Stimulated activated CD4-positive, alpha-beta T cell treated with anti-CD3 and anti-CD28 coated beads, Interleukin-15, amount 100 ng/mL, for 1 hour (primary cell): ENCODE measurements at places on chromosomes 3 and 15.

DNA sequence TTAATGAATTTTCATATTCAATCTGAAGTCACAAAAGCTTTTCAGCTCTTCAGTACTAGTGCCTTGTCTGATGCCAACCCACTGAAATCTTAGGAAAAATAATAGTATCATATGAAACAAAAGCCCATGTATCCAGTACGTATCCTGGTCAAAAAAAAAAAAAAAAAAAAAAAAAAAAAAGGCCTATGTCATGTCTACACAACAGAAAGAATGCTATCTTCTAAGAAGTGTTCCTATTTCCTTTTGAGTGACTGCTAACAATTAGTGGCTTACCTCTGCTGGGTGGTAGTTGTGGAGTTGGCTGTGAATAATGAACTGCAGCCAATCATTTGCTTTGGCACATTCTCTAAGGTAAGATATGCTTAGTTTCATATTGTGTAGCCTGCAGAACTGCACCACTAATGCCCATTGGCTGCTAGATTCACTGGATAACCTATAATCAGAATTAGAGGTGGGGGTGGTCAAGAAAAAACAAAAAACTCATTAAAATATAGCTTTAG, 59.6 kb downstream of the EIF3J start:
- DNase-seq, result no peak

DNA sequence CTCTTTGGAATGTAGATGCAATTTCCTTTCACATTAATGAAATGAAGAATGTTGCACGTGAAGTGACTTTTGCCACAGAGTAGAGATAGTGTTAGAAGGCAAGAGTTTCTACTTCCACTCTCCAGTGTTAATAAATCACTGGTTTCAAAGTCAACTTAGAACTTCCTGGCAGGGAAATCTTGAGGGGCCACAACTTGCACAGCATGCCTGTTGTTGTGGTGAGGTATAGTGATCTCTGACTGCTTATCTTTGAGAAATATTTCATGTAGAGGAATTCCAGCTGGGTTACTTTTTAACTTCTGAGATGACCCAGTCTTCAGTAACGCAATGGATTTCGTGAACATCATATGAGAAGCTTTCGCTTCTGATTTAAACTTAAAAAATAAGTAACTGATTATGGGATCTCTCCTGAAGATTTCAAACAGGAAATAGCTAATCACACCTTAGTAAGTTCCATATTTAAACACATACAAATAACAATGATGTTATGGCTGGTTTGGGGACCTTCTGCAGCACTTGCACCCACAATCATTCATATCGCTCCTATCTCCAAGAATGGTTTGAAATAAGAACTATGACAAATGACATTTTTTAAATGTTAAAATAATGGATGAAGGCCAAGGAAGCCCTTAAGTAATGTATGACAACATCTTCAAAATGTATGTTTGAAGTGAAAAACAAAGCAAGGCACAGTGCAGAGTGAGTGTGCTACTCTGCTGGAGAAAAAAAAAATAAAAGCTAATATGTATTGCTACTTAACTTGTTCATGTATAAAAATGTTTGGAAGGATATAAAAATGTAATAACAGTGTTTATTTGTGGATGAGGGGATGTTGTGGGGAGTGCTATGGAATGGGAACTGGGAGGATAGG, 726.5 kb upstream of the NECTIN3 start:
- no peak for DNase-seq

DNA sequence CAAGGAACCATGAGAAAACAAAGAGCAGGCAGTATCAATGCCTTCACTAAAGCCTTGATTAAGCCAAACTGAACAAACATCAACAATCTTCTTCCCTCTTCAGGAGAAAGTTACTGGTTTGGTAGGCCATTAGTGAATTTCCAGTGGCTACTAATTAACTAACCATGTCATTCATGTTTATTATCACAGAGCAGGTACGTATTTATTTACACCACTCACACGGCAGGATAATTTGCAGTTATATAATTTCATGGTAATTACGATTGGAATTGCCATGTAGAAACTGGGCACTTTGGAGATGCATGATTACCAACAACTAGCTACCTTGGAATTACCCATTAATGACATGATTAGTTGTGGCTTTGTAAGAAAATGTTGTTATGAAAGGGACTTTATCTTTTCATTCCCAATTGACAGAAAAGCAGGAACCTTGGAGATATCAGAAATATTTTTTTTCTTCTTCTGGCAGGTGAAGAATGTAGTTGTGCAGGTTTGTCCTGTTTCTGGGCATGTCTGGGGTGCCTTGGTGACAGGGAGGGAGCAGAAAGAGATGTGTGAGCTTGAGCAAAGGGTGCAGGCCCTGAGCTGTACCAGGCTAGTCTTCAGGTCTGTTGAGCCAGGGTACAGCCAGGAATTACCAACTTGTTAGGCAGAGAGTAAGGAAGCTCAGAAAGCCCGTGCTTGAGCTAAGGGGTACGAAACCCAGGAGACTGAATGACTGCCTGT, 310.7 kb downstream of the RORA start:
- no peak for DNase-seq

DNA sequence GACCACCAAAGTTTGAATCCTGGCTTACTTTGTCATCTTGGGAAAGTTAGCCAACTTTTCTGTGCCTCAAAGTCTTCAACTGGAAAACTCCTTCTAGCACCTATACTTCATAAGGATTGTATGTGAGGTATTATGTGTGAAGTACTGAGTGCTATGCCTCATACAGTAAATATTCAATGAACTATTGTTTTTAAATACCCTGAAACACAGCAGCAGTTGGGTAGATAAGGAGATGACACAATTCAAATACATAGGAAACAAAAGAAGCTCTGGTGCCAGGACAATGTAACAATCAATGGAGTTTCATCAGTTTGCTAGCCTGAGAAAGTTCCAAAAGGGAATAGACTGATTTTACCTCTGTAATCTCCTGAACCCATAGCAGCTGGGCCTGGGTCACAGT, 43.3 kb downstream of the TUBGCP4 start:
- DNase-seq, result no peak

DNA sequence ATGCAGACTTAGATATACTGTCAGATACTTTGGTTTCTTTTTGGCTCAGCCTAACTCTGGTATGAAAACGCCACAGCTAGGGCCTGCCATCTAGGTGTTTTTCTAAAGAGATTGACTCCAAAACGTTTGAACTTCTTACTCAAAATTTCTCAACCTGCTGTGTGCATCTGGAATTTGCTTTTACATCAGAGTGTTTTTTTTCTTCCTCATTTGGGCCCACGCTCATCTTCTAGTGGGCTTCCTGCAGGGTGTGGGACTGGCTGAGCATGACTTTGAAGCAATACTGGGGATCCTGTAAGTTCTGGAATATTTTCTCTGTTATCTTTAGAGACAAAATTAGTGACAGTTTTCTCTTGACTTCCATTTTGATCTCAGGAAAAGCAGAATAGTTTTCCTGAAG, 117.8 kb downstream of the NR1D2 start:
- no peak for DNase-seq

GRCh38 chr15:37516621-37517020, 416.3 kb upstream of the MEIS2 start:
- no peak for DNase-seq

- DNase-seq, result no peak
Observed at GRCh38 chr3:190618330-190619030, 104.6 kb downstream of the IL1RAP start.

- peak; percentile 52 for DNase-seq
Observed at GRCh38 chr3:53195602-53196574, 34.9 kb downstream of the PRKCD start.

GRCh38 chr15:51759557-51760070, 8.2 kb downstream of the TMOD2 start:
- no peak for DNase-seq

DNA sequence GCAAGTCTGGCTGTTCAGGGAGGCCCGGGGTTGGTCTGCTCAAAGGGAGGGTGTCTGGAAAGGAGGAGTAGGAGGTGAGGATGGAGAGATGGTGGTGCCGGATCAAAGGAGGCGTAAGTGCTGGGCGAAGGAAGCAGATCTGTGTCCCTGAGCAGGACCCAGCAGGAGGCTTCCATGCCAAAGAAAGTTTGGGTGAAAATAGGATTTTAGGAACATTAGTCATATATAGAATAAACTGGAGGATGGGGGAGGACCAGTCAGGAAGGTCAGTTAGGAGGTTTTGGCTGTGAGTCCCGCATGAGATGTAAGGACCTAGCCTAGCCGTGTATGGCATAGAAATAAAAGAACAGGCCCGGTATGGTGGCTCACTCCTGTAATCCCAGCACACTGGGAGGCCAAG, 28.6 kb upstream of the VPS8 start:
- DNase-seq, result no peak

- DNase-seq, result no peak
Observed at GRCh38 chr3:172709774-172710663, 848 bp downstream of the NCEH1 start.

- no peak for DNase-seq
Observed at GRCh38 chr15:35179739-35180138, 94.6 kb upstream of the NANOGP8 start.

GRCh38 chr15:100596792-100597191, 5.2 kb downstream of the LINS1 start:
- DNase-seq, result peak; percentile 91

- DNase-seq, result no peak
Observed at GRCh38 chr3:42010530-42010929, 48.6 kb upstream of the ULK4 start.

DNA sequence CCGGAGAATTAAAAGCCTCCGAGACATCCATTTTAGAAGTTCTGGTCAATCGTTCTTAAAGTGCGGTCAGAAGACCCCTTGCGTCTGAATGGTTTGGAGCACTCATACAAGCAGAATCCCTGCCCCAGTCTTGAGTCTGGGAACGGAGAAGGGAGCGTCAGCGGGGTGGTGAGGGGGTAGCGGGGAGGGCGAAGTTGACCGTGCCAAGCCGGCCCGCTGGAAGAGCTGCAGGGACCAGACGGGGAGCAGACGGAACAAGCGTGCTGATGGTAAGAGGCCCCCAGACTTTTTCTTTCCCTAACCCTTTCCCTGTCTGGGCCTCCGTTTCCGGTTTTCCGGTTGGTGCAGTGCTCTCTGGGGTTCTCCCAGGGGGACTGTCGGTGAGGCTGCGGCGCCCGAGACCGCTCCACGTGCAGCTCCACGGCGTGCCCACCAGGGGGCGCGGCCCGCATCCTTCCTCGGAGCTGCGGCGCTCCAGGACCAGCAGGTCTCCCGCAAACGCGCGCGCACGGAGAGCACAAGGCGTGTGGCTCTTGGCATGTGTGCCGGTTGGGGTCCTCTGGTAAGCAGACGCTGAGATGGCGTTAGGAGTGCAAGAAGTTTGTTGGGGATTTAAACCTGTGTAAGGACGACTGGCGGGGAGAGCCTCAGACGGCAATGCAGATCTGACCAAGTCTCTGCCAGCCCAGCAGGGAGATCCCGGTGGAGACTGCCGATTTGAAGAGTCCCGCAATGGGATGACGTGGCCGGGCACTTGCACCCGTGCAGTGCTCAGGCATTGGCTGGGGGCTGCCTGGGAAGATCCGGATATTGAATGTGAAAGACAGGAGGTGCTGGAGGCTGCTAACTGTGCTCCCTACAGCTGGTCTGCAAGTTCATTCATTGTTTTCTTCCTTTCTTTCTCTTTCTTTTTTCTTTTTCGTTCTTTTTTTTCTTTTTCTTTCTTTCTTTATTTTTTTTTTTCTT, 19.2 kb upstream of the CORO2B start:
- peak; percentile 65 for DNase-seq

- DNase-seq, result no peak
Observed at GRCh38 chr15:39685999-39686613, 96.5 kb downstream of the FSIP1 start.

GRCh38 chr3:156535162-156535627, 19.7 kb downstream of the SSR3 start:
- DNase-seq, result no peak

GRCh38 chr3:131079086-131079485, 52.4 kb downstream of the NEK11 start:
- no peak for DNase-seq

- no peak for DNase-seq
Observed at GRCh38 chr3:197542741-197543454, 12.9 kb downstream of the BDH1 start.

DNA sequence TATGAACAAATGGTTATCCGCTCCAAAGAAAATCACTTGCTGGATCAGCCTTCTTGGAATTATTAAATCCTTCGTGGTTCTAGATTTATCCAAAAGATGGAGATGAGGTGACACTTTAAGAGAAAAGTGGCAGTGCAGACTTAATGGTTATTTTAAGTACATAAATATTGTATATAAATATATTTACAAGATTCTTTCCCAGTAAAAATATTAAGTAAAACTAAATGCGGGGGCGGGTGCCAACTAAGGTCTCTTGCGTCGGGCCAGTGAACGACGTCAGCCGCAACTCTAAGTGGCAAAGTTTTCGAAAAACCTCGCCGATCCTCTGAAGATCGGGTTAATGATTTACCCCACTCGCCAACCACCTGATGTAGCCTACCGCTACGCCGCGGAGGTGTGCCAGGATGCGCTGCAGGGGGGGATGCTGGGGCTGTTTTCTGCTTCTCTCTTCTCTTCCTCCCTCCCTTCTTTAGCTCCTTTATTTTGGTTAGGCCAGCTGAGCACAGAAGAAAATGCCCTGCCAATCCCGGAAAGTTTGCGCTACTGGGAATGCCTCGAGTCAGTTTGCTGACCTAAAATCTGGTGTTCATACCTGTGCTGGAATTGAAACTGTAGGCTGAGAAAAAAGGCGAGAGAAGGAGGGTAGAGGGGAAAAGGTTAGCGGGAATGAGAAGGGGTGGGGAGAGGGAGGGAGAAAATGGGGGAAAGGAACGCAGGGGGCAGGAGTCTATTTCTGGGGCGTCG, 7.6 kb upstream of the FOXB1 start:
- no peak for DNase-seq

DNA sequence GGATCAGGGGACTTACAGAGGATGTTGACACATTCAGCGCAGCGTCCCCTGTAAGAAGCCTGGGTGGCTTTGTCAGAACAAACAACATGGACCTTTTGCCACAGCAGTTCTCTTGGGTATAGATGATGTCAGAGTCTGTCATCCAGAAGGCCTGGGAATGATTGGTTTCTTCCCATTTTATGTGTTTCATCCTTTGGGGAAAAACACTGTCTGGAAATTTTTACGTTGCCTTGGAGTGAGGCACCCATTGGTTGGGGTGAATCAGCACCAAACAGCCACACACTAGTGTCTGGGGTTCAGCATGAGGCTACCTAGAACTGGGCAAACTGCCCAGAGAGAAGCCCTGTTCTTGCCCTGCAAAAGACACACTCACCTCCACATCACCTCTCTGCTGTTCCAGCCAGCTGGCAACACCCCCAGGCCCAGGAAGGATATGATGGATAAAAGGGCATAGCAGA, 123.0 kb downstream of the FAM43A start:
- DNase-seq, result no peak

DNA sequence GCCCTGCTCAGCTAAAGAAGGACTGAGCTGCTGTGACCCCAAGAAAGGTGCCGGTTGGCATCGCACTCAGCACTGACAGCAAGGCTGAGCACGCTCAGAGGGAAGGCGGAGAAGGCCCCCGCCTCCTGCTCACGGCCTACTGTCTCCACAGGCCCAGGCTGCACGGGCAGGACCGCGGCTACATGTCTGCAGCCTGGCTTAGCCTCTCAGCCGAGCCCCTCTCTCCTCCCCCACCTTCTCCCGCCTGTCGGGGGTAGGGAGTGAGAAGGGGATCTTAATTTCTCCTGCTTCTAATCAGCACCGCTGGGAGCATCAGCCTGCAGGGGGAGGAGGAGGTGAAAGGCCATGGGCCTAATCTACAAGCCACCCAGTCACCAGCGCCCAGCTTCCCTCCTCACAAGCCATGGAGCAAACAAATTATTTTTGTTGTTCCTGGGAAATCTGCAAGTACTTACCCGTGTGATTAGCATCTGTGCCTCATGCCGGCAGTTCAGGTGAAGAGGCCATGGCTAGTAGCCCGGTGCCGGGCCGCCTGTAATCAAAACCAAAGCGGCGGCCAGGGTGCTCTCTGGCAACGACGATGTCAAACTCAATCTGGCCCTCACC, 68.1 kb downstream of the EPHB3 start:
- no peak for DNase-seq

- DNase-seq, result no peak
Observed at GRCh38 chr15:101499863-101500713, 10.6 kb upstream of the PCSK6 start.
